MM.1S (cell line): ENCODE measurements at places on chromosomes 7 and 10.

GRCh38 chr7:155965010-155965409, 152.7 kb upstream of the SHH start:
- no peak for DNase-seq

DNA sequence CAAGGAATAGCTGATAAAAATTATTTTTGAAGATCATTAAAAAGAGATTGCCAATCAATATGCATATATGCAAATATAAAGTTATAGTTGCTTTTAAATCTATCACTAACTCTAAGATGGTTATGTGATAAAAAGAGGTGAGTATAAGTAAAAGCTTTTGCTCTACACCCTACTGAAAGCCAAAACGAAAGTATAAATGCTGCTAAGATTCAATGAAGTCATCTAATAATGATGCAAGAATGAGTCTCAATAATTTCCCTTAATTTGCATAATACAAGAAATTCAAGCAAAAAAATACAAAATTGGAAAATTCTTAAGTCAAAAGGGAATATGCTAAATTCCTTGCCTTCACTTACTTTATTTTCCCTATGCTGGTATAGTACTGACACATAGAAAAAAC, 75.2 kb downstream of the WAPL start:
- no peak for DNase-seq

DNA sequence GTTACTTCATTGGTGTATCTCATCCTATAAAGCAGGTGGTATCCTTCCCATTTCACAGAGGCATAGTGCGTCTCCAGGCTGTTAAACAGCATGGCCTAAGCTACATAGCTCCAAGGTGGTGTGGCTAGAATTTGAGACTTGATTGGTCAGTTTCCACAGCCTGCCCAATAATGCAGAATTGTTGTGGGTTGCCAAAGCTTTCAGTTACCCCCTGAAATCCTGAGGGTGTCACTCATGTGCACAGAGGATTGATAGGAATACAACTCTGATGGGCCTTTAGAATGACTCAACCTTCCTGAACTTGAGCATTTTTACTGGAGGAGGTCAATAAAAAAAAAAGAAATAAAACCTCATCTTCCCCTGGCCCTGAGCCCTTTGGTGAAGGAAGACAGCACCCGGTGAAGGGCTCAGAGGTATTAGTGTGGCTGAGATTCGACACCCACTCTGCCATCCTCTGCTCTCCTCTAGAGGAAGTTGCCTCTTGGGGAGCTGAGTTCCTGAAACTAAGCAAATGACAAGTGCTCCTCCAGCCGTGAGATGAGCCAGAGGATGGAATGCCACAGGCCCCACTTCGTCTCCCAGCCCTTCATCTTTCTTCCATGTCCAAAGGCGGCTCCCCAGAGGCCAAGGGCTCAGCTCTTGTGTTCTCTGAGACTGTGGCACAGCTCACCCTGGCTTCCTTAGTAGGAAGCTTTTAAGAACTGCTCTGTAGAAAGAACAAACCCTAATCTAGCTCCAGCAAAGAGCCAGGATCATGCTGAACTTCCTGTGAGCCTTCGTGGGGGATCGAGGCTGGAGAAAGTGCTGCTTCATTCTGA, 1.0 kb downstream of the ACSL5 start:
- peak; percentile 23 for DNase-seq

DNA sequence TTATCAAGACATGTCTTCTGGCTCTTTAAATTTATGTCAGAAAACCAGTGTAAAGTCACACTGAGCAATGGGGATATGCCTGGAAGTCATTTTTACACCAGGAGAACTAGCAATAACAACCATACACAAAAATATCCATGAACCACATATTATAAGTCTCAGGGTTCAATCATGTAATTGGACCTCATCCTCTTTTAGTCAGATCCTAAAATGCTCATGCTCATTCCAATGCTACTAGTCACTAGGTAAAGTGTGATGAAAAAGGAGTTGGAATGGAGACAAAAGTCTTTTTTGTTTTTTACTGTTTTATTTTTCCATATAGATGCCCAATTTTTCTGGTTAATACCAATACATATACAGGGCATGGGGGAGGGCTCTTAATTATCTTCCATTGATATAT, 306.1 kb downstream of the DGKB start:
- DNase-seq, result no peak

- no peak for DNase-seq
These were observed 123.6 kb downstream of the PON1 start for GRCh38 chr7:95200741-95201140.

DNA sequence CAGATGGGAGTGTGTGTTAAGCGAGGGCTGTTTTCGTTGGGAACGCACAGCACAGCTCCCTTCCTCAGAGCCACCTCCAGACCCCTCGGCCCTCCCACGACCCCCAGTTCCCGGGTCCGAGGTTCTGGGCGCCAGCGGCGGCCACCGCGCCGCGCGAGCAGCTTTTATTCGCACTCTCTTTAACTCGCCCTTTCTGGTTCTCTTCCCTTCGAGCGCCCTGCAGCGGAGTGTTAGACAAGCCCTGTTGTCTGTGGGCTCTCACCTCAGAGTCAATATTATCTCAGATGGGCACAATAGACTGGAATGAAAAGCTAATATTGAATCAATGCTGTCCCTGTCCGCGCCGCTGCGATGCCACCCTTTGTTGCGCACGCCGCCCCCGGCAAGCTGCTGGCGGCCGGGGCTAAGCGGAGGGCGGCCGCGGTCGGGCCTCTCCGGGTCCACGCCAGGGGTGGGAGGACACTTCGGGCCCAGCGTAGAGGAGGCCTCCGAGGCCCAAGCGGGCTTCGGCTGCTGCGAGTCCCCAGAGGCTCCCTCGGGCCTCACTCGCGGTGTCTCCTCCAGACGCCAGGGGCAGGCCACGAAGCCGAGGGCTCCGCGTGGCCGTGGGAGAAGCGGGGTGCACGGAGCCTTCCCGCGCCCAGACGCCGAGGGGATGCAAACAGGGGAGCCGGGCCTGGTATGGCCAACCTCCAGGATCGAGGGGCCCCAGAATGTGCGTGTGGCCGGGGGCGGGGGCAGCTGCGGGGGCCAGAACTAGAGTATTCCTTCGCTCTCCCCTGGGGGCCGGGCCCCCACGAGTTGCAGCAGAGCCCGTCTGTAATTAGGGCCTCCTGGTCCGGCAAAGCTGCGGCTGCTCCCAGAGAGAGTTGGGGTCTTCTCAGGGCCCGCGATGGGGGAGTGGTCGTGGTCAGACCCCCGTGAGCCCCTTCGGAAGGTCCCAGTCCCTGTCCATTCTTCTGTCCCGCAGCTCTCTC, 7.9 kb upstream of the EMX2 start:
- no peak for DNase-seq

- DNase-seq, result no peak
These were observed 65.8 kb upstream of the ANTXRL start for GRCh38 chr10:46220872-46221538.

- DNase-seq, result peak; percentile 42
These were observed 108.6 kb downstream of the SRI start for GRCh38 chr7:88111140-88111743.

DNA sequence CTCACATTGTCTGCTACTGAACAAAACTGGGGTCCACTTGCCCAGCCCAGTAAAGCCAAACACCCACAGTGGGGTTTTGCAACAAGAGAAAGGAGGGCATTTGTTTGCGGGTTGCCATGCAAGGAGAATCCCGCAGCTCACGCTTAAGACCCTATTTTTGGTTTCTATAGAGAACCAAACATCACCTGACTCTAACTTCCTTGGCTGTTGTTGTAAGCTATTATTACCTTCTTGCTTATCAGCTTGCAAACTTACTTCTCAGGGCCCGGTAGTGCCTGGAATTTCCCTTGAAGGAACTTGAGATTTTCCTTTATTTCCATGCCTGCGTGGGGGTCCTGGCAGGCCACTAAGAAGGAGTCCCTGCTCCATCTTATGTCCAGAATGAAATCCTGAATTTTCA, 20.7 kb downstream of the IFIT3 start:
- DNase-seq, result no peak

GRCh38 chr10:90047243-90047729, 345.9 kb downstream of the KIF20B start:
- DNase-seq, result peak; percentile 64

- no peak for DNase-seq
These were observed 115.9 kb upstream of the DNAJB12 start for GRCh38 chr10:72470666-72471065.

DNA sequence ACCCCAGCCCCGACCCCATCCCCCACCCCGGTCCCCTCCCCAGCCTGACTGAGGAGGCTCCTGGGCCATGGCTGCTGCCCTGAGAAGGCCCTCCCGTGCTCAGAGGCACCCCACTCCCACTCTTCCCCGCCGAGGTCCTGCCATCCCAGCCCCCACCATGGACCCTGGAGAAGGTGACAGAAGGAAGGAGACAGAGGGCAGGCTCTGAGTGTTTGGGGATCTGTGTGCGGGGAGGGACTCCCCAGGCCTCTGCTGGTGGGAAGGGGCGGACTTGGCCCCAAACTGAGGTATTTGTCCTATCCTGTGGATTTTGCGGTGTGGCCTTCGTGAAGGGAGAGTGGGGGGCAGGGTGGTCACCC, 53.4 kb downstream of the PWWP2B start:
- DNase-seq, result no peak
